ENCODE measurements at places on chromosomes 16 and 17.

DNA sequence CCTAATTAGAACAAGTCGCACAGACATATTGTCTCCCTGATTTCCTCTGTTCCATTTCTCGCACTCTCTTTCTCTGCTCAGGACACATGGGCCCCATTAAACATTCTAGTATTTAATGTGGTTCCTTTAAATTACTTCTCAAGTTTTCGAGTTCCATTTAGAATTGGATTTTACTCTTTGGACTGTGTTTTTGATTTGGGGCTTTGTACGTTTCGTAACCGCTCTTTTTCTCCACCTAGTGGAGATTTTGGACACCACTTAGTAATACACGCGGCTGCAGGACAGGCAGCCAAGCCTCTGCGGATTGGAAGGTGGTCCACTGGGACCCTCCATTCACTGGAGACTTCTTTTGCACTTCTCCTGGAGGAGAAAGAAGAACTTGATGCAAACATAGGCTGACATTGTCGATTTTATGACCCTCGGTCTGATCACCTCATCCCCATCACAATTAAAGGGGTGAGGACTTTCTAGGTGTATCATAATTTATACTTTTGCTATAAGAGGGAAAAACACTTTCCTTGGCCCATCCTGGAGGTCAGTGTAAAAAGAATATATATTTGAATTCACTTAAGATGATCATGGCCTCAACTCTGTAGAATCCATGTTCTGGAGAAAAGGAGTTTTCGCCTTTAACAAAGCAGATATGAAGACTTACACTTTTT is 85.7 kb downstream of the NOG start:
- peak; percentile 32 for DNase-seq

GRCh38 chr17:4161192-4161966 is 18.4 kb downstream of the CYB5D2 start:
- no peak for DNase-seq

- DNase-seq = no peak
These were observed 407.1 kb downstream of the WWOX start for GRCh38 chr16:78506367-78507193.

DNA sequence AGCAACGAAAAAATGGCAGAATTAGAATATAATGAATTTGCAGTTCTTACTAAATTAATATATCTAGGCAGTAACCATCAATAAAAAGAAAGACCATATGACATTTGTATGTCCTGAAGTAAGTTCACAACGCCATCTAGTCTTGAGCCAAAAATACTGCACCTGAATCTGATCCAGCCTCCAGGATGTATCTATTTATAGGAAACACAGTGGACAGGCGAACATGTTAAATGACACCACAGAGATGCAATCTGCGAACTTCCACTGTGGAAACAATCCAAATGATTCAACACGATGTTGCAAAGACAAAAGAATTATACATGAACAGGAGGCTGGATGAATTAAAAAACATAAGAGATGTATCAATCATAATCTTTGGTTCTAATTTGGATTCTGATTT is 197.6 kb downstream of the CDH13 start:
- no peak for DNase-seq

DNA sequence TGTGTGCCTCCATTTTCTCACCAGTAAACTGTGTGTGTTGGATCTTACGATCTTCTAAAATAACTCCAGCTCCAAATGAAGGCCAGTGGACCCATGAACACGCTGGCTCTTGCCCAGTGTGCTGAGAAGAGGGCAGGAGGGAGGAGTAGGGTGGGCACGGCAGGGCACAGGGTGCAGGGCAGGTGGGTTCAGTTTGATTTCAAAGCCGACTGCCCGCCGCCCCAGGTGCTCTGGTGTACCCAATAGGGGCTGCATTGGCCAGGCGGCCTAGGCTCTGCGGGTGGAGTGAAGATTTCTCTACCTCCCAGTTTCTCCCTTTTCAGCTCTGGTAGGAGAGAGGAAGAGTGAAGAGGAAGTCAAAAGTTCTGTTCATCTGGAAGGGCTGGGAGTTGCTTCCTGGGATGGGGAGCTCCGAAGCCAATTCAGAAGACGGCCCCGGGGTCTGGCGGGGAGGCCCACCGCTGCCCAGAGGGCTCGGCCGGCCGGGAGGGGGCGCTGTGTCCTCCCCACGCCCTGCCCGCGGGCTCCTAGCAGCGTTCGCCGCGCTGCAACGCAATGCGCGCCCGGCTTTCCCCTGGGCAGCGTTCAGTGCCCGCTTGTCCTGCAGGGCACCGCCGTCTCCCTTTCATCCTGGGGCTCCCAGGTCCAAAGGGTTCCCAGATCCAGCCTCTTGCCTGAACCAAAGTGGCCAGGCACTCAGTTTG is 1.1 kb upstream of the CRHR1 start:
- peak; percentile 9 for DNase-seq

GRCh38 chr16:56603589-56603988 is 4.8 kb upstream of the MT2A start:
- DNase-seq = no peak

DNA sequence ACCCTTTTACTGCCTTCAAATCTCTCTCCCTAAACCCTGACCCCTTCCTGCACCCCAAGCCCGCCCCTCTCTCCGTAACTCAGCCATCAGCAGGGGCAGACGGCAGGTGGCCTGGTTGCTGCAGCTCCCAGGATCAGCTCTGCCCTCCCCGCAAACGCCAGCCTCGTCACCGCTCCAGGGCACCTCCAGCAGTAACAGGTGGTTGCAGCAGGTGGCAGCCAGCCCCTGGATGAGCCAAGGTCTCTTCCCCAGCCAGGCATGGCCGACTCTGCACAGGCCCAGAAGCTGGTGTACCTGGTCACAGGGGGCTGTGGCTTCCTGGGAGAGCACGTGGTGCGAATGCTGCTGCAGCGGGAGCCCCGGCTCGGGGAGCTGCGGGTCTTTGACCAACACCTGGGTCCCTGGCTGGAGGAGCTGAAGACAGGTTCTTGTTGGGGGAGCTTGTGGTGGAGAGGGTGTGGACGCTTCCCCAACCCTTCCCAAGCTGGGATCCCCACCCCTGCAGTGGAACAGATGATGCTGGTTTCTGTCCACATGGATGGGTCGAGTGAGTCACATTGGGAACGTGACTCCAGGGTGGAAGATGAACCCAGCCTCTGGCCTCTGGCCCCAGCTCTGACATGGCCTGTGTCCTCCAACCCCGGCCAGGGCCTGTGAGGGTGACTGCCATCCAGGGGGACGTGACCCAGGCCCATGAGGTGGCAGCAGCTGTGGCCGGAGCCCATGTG is 558 bp downstream of the HSD3B7 start:
- DNase-seq = no peak

DNA sequence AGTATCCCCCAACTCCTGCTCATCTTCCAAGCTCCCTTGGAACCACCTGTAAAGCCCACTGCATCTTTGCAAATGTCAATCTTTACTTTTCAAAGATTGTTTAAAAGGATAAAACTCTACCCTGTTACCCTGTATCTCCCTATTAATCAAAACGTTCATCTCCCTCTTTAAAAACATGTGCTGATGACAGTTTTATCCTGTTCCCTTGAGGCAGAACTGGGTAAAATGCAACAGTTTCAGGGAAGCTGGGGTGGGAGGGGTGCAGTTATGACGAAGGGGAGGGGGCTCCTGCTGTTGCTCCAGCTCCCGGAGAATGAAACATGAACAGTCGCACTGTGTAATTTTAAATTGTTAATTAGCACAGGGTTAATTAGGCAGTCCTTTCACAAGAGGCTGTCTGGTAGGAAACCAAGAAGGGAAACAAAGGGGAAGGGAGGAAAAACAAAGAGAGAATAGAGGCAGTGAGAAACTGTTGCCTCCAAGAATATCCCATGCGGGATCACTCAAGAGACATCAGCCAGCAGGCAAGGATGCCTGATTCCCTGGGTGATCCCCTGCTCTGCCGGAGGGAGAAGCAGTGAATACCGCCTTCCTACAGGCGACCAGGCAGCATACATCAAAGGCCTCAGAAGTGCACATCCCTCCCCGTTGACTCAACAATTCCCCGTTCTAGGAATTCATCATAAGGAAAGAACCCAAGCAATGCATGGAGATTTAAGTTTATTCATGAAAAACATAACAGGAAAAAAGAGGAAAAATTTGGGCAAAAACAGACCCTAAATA is 84.2 kb downstream of the ZFHX3 start:
- DNase-seq = no peak

GRCh38 chr17:80847496-80848230 is 144.0 kb upstream of the CHMP6 start:
- DNase-seq = peak; percentile 71

GRCh38 chr17:35668802-35669201 is 62.6 kb upstream of the RASL10B start:
- no peak for DNase-seq

All from activated CD4-positive, alpha-beta T cell treated with anti-CD3 and anti-CD28 coated beads, Interleukin-2, Interleukin-4, amounts not matched to agents 100 ng/mL and 50 ng/mL, durations not matched to agents 16 hours and 8 hours (primary cell).